ENCODE measurements at places on chromosomes 5 and 9.

- no peak for DNase-seq
These were observed 65.2 kb upstream of the SLC25A51 start for GRCh38 chr9:37969130-37969529.

DNA sequence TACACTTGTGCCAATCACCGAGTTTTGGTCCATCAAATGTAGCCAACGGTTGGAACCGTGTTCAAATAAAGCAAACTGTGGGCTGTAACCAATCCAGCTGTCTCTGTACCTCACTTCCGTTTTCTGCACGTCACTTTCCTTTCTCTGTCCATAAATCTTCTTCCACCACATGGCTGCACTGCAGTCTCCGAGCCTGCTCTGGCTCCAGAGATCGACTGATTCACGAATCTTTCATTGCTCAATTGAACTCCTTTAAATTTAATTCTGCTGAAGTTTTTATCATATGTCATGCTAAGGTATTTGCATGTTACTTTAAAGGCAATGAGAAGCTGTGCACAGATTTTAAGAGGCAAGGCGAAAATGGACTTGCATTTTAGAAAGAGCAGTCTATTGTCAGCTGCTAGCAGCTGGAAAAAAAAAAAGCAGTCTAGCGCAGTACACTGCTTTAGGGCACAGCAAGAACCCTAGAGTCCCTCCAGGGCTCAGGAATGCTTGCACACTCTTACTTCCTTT lies 13.2 kb downstream of the TTC39B start:
- no peak for DNase-seq

GRCh38 chr9:21559402-21560280 lies 77.5 kb upstream of the IFNE start:
- peak; percentile 39 for DNase-seq

DNA sequence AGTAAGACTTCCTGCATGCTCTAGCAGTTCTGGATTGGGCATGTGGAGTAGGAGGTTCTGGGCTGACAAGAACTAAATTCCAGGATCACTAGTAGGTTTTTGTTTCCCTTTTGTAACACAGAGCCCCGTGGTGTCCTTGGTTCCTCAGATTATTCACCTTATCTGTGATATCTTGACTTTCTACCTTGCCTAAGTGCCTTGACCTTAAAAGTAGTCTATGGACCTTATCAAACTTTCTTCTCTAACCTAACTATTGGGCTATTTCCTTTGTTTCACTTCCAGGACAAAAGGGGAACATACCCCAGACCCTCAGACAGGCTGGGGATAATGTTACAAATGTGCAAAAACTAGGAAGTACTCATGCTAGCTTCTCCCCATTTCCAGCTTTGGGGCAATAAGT lies 595.3 kb downstream of the PSAT1 start:
- DNase-seq = no peak

Data from stimulated activated CD4-positive, alpha-beta T cell treated with anti-CD3 and anti-CD28 coated beads, TNF-alpha, amount 100 ng/mL, for 4 hours (primary cell).